ENCODE measurements at places on chromosomes 12 and 14.
A peak's percentile ranks its signal among the peaks of the same experiment; 100 is the strongest.

- DNase-seq: no peak
Observed at GRCh38 chr12:49790741-49791555, 37.3 kb downstream of the NCKAP5L start.

DNA sequence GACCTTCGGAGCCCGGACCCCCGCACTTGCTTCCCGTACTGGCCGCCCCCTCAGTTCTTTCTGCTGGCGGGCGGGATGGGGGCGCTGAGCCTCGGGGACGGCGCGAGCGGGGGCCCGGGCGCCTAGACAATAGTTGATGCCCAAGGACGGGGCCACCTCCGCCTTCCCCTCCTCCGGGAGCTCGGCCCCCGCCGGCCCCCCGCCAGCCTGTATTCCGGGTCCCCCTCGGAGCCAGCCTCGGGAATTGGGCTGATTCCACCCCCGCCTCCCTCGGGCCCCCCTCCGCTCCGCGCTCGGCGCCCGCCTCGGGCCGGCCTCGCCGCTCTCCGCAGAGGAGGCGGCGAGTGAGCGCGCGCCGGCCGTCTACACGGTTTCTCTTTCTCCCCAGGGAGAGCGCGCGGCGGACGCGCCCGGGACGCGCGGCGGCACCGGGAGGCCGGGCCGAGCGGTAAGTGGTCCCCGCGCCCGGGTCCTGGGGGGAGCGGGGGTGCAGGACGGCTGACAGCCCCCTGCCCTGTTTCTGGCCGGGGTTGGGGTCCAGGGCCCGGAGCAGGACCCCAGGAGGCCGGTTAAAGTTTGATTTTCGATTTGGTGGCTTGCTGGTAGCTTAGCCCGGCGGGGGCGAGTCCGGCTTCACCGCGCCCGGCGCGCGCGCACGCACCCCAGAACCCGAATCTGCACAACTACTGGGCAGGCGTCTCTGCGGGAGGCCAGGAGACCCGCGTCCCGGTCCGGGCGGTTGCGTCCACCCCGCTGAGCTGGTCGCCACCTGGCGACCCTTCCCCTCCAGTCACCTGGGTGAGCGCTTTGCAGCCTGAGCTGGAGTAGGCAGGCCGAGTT lies 413.7 kb downstream of the PCNX1 start:
- DNase-seq: peak; percentile 68

- DNase-seq: peak; percentile 15
Observed at GRCh38 chr14:34971801-34972200, 11.0 kb upstream of the SRP54 start.

- no peak for DNase-seq
Observed at GRCh38 chr14:52960627-52961026, 9.8 kb upstream of the FERMT2 start.

GRCh38 chr12:65419284-65420072 lies 141.0 kb downstream of the MSRB3 start:
- DNase-seq: no peak

GRCh38 chr14:50798048-50798421 lies 32.9 kb downstream of the NIN start:
- no peak for DNase-seq

- DNase-seq: no peak
Observed at GRCh38 chr12:124653169-124653931, 85.9 kb upstream of the NCOR2 start.

DNA sequence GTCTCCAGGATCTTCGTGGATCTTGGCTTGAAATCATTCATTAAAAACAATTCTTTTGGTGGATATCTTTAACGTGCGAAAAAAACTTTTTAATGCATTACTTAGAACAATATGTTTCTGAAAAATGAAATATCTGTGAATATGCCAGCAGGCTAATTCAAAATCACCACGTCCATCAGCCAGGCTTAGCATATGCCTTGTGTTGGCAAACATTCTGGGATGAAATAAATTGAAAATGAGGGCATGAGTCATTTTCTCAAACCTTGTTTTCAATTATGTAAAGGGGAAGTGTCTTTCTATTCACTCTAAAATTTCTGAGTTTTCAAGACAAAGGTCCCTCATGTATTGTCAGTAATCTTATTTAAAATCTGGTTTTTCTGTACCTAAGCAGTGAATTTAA lies 393.9 kb downstream of the PAWR start:
- no peak for DNase-seq

- no peak for DNase-seq
Observed at GRCh38 chr12:54444206-54444605, 25.1 kb upstream of the ITGA5 start.

DNA sequence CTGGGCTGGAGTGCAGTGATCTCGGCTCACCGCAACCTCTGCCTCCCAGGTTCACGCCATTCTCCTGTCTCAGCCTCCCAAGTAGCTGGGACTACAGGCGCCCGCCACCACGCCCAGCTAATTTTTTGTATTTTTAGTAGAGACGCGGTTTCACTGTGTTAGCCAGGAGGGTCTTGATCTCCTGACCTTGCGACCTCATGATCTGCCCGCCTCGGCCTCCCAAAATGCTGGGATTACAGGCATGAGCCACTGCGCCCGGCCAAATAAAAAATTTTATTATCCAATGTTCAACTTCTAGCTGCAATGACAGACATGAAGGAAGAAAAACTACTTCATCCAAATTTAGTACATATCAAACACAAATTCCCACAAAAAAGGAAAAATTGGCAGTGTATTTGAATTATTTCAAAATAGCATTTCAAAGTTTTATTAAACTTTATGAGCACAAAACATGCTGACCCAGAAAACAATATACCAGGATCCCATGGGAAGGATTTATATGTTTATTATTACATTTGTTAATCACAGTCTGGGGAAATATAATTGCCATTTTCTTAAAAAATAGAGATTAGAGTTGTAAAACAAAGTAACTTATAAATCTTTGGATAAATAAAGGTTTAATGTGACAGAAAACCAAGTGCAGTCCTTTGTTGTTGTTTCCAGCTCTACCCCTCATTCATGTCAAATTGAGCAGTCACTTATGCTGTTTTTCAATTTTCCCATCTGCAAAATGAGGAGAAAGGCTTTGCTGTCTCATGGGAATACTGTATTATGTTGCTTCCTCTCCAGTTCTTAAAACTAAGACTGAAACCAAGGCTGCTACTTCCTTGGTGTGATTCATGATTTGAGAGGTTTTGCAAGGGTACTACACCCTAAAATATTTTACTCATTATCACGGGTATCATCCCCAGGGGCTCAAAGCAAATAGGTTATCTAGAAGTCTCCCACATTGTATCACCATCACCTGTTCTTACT lies 155.2 kb upstream of the AVPR1A start:
- DNase-seq: peak; percentile 31

- DNase-seq: peak; percentile 51
Observed at GRCh38 chr12:109818905-109819500, 14.2 kb downstream of the TRPV4 start.

DNA sequence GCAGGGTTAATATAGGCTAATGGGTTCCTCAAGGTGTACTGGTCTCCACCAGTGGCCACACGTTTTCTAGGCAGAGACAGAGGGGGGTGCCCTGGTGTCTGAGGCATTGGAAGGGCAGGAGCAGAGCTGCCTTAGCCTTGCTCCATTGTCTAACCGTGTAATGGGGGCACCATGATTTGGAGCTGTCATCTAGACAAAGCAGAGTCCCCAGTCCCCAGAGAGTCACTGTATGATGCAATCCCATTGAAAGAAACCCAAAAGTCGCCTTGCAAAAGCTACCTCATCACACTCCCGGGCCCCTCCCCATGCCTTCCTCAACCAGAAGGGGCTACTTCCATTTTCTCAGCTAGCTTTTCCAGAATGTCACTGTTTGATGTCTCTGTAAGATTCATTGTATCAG lies 487.1 kb downstream of the AACS start:
- DNase-seq: no peak

DNA sequence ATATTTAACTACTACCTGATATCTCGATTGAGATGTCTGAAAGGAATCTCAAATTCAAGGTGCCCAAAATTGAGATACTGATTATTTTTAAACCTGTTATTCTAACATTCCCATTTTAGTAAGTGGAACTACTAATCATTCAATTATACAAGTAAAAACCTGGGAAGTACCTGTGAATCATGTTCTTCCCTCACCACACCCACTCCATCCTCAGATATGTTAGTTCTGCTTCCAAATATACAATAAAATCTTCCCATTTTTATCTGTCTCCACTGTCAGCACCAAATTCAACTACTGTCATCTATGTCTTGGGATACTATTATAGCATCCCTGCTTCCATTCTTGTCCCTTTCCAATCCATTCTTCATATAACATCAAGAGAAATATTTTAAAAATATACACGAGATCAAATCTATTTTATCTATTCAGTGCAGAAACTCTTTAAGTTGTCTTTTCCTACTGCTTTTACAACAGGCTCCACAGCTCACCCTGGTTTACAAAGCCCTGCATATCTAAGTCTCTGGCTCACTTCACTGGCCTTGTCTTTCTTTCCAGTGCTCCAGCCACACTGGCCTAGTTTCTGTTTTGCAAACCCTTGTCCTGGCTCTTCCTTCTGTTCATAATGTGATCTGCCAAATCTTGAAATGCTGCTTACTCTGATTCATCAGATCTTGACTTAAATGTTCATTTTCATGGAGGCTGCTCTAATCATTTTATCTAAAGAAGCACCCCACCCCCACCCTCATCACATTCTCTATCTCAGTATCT lies 122.3 kb downstream of the PTPRR start:
- no peak for DNase-seq

GRCh38 chr14:83988275-83988674 lies 1541.7 kb upstream of the FLRT2 start:
- DNase-seq: peak; percentile 49

DNA sequence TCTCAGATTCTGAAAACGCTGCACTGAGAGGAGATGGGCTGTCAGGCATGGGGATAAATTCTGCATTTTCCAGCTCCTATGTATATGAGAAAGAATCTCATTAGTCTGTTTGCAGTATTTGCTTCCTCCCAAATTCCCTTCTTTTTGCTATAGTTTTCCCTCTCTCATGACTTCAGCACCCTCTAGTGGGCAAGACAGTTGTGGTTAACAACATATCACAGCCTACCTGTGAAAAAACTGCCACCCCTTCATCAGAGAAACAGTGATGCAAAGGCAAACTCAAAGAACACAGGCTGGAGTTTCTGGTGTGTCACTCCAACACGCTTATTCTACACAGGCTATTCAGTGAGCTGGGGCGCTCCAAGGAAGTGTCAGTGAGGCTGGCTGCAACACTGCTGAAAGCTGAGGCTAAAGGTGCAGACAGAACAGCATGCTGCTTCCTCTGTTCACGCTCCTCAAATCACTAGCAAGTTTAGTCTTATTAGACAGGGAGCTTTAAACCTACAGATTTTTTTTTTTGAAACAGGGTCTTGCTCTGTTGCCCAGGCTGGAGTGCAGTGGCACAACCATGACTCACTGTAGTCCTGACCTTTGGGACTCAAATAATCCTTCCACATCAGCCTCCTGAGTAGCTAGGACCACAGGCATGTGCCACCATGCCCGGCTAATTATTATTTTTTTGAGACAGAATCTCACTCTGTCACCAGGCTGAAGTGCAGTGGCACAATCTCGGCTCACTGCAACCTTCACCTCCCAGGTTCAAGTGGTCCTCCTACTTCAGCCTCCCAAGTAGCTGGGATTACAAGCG lies 19.3 kb downstream of the ZC2HC1C start:
- DNase-seq: peak; percentile 65

GRCh38 chr12:6122201-6122600 lies 2.3 kb downstream of the VWF start:
- DNase-seq: no peak

DNA sequence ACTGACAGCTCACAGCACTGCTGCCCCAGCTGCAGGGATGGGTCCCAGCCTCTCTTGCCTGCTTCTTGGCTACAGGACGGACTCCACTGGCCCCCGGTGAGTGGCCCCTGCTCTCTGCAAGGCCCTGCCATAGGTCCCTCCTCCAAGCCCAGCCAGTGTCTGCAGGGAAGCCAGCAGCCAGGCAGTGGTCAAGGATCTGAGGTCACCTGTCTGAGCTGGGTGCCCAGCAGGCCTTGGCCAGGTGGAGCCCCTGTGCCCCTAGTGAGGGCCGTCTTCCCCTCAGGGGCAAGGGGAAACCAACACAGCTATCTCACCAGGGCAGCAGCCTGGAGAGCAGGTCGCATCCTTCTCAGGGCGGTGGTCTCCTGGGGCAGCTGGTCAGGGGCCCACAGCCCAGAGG lies 13.2 kb downstream of the XRCC3 start:
- DNase-seq: no peak

DNA sequence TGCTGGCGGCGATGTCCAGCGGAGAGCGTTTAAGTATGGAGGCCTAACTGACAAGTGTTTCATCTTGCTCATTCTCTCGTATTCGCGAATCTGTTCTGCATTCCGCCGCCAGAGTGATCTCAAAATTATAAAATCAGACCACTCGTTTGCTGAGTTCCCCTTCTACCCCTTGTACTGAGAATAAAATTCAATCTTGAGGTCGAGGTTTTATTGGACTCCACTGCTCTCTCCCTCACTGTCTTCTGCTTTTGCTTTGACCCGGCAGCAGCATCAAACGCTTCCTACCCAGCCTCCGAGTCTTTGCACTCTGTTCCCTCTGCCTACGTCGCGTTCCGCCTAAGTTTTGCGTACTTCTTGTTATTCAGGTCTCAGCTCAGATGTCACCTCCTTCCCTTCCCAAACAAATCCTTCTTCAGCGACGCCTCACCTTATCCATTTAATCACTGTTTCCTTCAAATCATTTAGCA lies 462 bp downstream of the KNTC1 start:
- no peak for DNase-seq

Measured in fibroblast of skin of scalp (primary cell).